Adrenal gland (tissue), 19 donors: ENCODE measurements at places on chromosomes 5 and 9. TPM values are rescaled to one million over a fixed set of nuclear protein-coding genes. Genes with fewer than 3 reads are reported as not detected.

DNA sequence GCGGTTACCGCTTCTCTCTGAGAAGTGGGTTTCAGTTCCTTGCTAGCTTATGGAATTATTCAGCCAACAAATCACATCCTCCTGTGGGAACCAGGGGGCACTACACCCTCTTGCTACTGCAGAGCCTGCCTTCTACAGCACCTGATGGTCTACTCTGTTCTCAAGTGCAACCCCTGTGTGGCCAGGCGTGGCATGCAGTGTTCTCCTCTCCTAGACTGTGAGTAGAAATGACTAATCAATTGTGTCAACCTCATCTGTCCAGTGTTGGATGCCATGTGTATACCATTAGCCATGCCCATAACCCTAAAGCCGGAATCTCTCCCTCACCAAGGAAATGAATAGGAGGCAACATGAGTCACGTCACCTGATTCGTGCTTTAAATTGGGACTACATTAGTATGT, 117.2 kb upstream of the LIFR start:
- H3K36me3 ChIP-seq: no peaks in the 10 kb centered on the region
- no peak overlapping the region for H3K4me3 ChIP-seq
- no peak overlapping the region for H3K27ac ChIP-seq
- H3K27me3 ChIP-seq: no peaks in the 10 kb centered on the region
- DNase-seq: no peak

- no peak overlapping the region for H3K4me3 ChIP-seq
- no peaks in the 10 kb centered on the region for H3K36me3 ChIP-seq
- no peaks in the 10 kb centered on the region for H3K4me1 ChIP-seq
- no peaks in the 10 kb centered on the region for H3K27me3 ChIP-seq
These were observed 1425.8 kb upstream of the C9orf72 start for GRCh38 chr9:28999057-28999456.

LCN12 gene
- total RNA-seq: 9.4 TPM

- H3K36me3 ChIP-seq: no peaks in the 10 kb centered on the region
- H3K27ac ChIP-seq: no peak overlapping the region
- H3K27me3 ChIP-seq: no peaks in the 10 kb centered on the region
These were observed 73.7 kb downstream of the RCL1 start for GRCh38 chr9:4866239-4866969.

IL3 gene
- not detected for total RNA-seq

CDX1 gene
- total RNA-seq: not detected

DNA sequence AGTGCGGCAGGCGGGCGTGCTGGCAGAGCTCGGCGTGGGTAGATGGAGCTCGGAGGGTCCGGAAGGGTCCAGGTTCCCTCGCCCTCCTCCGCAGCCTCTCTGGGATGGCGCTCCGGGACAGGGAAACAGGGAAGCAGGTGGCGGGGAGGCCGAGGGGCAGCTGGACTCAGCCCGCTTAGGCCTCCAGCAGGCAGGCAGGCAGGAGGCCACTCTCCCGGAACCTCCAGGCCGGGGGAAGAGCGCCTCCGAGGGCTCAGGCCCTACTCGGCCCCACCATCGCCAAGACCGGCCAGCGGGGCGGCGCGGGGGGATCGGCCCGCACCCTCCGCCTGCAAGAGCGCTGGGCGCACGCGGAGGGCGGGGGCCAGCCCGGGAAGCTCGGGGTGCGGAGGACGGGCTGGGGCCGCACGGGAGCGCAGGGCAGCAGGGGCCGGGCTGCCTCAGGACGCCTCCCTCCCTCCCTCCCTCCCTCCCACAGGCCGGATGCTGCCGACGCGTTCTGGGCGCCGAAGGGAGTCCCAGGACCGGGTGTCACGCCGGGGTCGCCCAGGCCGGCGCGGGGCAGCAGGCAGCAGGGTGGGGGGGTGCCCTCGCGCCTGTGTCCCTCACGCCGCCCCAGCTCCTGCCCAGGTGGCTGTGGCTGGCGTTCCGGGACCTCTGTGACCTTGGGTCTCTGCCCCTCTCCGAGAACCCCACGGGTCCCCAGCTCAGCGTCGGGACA, 977 bp downstream of the MGAT4B start:
- peak overlapping the region; percentile 93 for H3K27ac ChIP-seq
- peak overlapping the region; percentile 56 for H3K4me3 ChIP-seq
- H3K27me3 ChIP-seq: no peaks in the 10 kb centered on the region

IFNB1 gene
- not detected for total RNA-seq

DNA sequence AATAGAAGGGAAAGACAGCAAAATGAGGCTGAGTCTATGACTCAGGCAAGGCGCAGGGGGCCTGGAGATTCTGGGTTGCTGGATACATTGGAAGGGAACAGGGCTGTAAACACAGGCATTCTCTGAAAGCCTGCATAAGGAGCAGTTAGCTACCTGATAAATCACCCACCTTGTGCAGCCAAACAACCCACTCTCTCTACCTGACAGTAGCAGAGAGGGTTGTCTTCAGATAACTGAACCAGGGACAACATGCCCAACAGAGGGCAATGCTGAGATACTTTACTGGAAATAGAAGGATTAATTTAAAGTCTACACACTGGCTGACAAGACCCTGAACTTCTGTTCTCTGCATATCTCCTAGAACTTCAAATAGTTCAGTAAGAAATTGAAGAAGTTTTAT, 161.6 kb downstream of the KCTD16 start:
- H3K27ac ChIP-seq: no peak overlapping the region
- H3K4me3 ChIP-seq: no peak overlapping the region
- H3K36me3 ChIP-seq: no peaks in the 10 kb centered on the region
- DNase-seq: no peak

DNA sequence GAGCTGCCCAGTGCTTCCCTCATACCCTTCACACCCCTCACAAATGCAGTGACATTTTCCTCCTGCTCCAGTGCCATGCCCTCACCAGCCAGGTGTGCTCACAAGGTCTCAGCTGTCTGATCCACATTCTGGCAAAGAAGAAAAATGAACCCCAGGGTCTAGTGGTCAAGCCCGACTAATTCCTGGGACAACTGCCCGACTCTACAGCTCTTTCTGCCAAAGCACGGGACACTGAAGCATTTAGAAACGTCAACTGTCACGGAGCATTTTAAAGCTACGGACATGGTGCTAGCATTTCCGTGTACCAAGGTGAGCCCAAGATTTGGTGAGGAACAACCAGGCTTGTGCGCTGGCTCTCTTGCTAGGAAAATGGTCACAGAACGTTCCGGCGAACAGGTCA, 56.8 kb upstream of the PHYKPL start:
- H3K4me3 ChIP-seq: no peak overlapping the region
- no peaks in the 10 kb centered on the region for H3K4me1 ChIP-seq
- H3K36me3 ChIP-seq: no peaks in the 10 kb centered on the region
- no peak overlapping the region for H3K27ac ChIP-seq

- H3K4me3 ChIP-seq: no peak overlapping the region
- H3K27me3 ChIP-seq: no peaks in the 10 kb centered on the region
- DNase-seq: no peak
- H3K4me1 ChIP-seq: no peaks in the 10 kb centered on the region
These were observed 87.5 kb upstream of the SARDH start for GRCh38 chr9:133825555-133826218.

- DNase-seq: no peak
- H3K27ac ChIP-seq: no peak overlapping the region
- H3K4me1 ChIP-seq: no peaks in the 10 kb centered on the region
- no peaks in the 10 kb centered on the region for H3K27me3 ChIP-seq
- H3K36me3 ChIP-seq: no peaks in the 10 kb centered on the region
These were observed 477.8 kb downstream of the CCDC171 start for GRCh38 chr9:16030528-16031185.

PCDHGA8 gene
- total RNA-seq: 0.81 TPM

PPP2R2B gene
- total RNA-seq: 11.7 TPM

DNA sequence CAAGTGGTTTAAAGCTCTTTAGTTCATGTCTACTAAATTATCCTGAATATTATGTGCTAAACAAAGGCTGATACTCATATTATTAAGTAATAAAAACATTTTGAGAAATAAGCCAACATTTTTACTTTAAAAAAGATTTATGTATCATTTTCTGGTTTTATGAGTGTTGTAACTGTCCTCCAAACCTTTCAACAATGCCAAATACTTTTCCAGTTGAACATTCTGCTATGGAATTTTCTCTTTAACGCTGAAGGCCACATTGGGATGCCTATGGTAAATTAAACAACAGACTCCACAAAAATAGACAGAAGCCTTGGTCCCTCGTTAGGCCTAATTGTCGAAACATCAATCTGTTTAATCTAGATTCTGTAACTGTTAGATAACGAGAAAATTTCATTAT, 131.3 kb downstream of the GLIS3 start:
- no peak overlapping the region for H3K27ac ChIP-seq
- H3K27me3 ChIP-seq: no peaks in the 10 kb centered on the region
- no peak for DNase-seq

- H3K4me3 ChIP-seq: no peak overlapping the region
- H3K27ac ChIP-seq: no peak overlapping the region
- no peaks in the 10 kb centered on the region for H3K36me3 ChIP-seq
- H3K4me1 ChIP-seq: no peaks in the 10 kb centered on the region
These were observed 206.0 kb downstream of the ATP10B start for GRCh38 chr5:160646033-160646432.

DNA sequence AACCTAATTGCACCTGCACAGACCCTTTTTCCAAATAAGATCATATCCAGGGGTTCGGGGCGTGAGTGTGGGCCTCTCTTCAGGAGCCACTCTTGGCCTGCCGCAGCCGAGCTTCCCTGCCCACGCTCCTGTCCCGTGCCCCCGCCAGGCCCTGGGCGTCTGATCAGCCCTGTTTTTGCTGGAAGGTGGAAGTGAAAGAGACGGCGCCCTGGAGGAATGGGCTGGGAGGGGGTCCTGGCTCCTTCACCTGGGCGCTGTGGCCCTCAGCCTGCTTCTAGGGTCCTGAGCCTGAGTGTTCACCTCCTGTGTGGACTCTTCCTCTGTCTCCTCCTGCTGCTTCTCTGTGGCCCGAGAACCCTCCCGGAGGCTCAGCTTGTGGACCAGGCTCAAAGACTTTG, 11.2 kb upstream of the COL5A1 start:
- H3K4me3 ChIP-seq: no peak overlapping the region
- no peaks in the 10 kb centered on the region for H3K4me1 ChIP-seq
- H3K27ac ChIP-seq: no peak overlapping the region
- H3K36me3 ChIP-seq: no peaks in the 10 kb centered on the region
- no peak for DNase-seq

DNA sequence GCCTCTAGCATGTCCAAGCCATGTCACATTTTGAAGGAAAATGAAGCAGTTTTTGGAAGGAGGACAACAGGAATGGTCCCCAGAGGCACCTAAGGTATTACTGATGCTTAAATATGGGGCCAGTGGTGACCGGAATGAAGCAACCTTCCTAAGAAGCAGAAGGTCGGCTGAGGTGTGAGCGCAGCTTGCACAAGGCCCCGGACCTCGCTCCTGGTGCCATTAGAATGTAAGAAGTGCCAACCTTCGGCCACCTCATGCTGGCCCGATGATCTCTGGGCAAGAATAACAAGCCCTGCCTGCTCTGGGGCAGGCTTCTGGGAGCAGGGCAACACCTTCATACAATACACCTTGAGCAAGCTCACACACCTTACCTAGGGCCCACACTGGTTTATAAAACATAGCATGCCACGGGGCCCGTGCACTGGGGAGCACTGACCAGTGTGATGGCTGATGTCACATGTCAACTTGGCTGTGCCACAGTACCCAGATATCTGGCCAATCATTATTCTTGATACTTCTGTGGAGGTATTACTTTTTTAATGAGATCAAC, 21.9 kb downstream of the SEMA4D start:
- H3K4me1 ChIP-seq: peaks cover 20% of the 10 kb centered on the region
- no peaks in the 10 kb centered on the region for H3K36me3 ChIP-seq
- no peak overlapping the region for H3K4me3 ChIP-seq
- DNase-seq: no peak
- no peak overlapping the region for H3K27ac ChIP-seq

NPM1 gene
- total RNA-seq: 1,874 TPM

DNA sequence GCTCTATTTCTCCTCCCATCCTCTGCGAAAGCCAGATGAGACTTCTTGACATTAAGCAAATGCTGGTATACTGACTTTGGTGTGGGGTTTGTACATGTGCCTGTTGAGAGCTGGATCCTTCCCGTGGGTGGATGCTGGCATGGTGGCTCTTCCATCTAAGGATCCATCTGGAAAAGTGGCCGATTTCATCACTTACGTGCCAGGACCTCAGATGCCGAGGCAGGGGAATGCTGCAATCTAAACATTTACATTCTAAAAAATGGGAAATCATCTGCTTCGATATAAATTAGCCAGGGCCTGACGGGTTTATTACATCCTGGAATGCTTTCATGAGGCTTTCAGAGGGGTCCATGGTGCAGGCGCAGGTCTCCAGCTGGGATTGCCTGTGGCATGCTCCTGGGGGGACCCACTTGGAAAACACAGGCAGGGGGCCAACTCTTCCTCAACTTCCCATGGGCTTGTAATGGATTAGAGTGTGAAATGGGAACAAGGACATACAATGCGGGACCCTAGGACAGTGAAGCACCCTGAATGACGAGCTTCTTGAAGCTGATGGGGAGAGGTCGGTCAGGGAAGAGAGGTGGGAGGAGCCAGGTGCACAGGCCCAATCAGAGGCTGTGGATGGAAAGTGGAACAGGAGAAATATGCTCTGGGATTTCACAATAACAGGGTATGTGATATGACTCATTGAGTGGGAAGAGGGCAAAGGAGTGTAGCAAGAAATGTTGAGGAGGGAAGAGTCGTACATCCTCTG, 105.5 kb upstream of the PITX1 start:
- no peaks in the 10 kb centered on the region for H3K4me1 ChIP-seq
- DNase-seq: no peak
- H3K27me3 ChIP-seq: no peaks in the 10 kb centered on the region
- no peak overlapping the region for H3K27ac ChIP-seq

- H3K36me3 ChIP-seq: no peaks in the 10 kb centered on the region
- no peak overlapping the region for H3K27ac ChIP-seq
- no peak for DNase-seq
- no peaks in the 10 kb centered on the region for H3K27me3 ChIP-seq
- no peak overlapping the region for H3K4me3 ChIP-seq
- no peaks in the 10 kb centered on the region for H3K4me1 ChIP-seq
These were observed 23.8 kb upstream of the NPM1 start for GRCh38 chr5:171363846-171364245.

- peaks cover 23% of the 10 kb centered on the region for H3K4me1 ChIP-seq
- DNase-seq: no peak
- no peaks in the 10 kb centered on the region for H3K36me3 ChIP-seq
- no peaks in the 10 kb centered on the region for H3K27me3 ChIP-seq
These were observed 3.2 kb upstream of the SET start for GRCh38 chr9:128685636-128686489.

DNA sequence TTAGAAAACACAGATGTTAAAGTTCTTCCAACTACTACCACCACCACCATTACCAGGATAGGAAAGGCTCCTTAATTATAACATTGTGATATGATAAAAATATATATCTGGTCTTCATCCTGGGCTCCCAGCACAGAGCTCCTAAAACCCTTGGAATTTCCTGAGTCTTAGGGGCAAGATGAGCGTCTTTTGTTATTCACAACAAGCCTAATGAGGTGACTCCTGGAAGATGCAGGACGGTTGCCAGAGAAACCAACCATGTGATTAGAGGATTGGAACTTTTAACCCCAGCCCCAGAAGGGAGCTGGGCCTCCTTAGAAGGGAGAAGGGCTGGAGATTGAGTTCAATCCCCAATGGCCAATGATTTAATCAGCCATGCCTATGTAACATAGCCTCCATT, 148.0 kb upstream of the ADRA1B start:
- H3K4me3 ChIP-seq: no peak overlapping the region
- no peaks in the 10 kb centered on the region for H3K36me3 ChIP-seq
- H3K27me3 ChIP-seq: peaks cover 4% of the 10 kb centered on the region
- no peak overlapping the region for H3K27ac ChIP-seq
